GF-D8 (cell line): ENCODE measurements at places on chromosomes 3 and 15.
A peak's percentile ranks its signal among the peaks of the same experiment; 100 is the strongest.

GRCh38 chr15:22954326-22954725 is 25.8 kb downstream of the CYFIP1 start:
- DNase-seq: no peak

GRCh38 chr3:184316792-184317191 is 2.4 kb downstream of the EIF4G1 start:
- no peak for DNase-seq

DNA sequence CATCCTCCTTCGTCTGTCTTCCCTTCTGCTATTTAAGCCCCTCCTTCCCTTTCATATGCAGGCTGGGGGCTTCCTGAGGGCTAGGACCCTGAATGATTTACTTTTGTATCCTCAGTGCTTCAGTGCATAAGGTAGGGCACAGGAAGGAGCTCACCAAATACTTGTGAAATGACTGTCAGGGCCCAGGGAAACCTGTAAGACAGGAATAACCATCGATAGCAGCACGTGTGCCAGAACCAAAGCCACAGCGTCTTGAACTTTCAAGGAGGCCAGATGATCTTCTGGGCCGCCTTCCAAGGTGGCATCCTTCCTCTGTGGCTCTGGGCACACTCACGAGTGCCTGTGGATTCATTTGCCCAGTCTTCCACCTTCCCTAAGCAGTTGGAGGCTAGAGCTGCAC is 3.9 kb downstream of the TMED3 start:
- DNase-seq: no peak

GRCh38 chr3:99751649-99752048 is 66.0 kb upstream of the CMSS1 start:
- DNase-seq: no peak

DNA sequence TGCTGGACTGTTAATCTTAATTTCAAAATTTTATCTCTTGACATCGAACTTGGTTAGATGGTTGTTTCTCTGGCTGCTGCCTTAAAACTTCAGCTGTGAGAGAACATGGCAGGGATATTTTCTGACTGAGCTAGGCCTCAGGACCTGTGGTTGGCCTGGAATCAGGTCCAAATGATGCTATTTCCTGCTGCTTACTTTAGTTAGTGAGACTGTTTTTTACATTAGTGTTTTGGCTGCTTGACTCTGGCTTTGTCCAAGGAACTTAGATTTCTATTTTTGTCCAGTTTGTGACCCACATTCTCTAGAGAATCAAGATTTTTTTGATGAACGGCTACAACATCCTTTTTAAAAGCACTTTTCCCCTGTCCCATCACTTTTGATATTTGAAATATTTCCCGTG is 497.9 kb upstream of the SGO1 start:
- DNase-seq: no peak

GRCh38 chr3:46110701-46111493 is 83.6 kb upstream of the XCR1 start:
- peak; percentile 33 for DNase-seq

- no peak for DNase-seq
These were observed 20.1 kb upstream of the PLSCR5 start for GRCh38 chr3:146625186-146625775.

DNA sequence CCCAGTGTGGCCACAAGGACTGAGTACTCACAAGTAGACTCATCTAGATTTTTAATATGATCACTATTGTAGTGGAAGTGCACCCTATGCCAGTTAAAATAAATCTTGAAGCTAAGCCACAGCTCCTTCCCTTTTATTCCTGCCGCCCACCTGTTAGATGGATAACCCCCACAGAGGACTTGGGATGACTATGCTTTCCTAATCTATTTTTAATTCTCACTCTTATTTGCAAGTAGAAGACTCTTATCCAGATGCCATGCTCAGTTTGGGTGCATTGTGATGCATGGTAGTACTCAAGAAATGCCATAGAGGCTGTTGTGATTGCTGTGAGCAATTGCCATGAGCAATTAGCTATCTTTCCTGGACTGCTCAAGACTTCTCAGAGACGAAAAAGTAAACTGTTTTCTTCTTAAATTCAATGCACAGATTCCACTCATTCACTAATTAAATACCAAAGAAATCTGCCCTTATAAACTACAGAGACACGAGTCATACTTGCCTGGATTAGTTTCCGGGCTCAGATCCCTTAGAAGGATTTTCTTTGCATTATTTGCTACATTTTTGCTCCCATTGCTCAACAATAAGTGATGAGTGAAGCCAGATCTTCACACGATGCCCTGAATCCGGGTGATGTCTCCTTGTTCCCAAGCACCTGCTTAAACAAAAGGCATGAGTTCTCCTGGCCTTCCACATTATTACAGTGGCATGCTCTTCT is 472.1 kb downstream of the SOX2 start:
- DNase-seq: no peak

DNA sequence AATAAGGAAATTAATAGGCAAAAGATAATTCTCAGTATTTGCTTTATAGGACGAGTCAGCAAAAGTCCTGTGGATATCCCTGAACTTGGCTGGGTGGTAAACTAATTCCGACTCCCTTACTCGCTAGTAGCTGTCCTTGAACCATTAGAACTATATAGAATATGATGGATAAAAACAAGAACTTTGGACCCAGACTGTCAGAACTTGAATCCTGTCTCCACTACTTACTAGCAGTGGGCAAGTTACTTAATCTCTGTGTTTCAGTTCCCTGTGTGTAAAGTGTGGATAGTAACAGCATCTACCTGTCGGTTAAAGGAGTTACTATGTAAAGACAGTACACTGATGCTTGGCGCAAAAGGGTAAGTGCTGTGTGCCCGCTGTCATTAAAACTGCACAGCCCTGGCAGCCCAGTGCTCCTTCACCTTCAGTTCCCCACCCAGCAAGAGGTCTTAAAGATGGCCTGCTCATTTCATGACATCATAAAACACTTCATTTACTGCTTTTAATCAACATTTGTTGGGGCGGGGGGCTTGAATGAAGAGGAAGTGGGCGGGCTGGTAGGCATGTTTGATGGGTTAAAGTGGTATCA is 7.3 kb downstream of the TPM1 start:
- DNase-seq: no peak

DNA sequence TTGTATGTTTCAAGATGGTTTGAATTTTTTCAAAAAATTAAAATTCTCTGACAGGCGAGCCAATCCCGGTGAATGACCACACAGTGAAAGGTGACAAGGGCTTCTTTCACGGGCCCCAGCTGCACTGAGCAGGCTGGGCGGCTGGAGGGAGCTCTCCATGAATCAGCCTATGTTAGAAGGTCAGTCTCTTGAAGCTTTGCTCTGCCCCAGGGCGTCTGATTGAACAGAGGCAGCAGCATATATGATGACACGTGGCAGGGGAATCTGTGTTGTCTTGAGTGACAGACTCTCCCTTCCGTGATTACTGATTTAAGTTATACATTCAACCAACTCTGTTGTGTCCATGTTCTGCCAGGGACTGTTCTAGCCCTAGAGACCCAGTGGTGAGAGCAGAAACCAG is 51.5 kb downstream of the ISG20 start:
- no peak for DNase-seq
